ENCODE measurements at places on chromosomes 7 and 10.

GRCh38 chr7:123748171-123748733 is 551 bp downstream of the WASL start:
- DNase-seq, result no peak

DNA sequence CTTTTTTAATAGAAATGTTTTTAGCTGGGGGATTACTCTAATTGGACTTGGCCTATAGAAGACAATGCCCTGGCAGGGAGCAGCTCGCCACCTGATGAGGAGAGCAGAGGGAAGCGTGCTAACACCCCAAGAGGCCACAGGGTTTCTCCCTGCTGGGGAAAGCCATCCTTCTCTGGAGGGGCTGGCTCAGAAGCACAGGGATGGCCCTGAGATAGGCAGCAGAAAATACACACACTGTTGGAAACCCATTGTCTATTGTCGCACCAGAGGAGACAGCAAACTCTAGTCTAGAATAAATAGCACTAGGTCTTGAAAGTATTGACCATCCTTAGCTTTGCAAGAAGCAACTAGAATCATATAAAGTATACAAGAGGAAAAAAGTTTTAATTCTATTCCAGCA is 5.4 kb downstream of the COBL start:
- no peak for DNase-seq

DNA sequence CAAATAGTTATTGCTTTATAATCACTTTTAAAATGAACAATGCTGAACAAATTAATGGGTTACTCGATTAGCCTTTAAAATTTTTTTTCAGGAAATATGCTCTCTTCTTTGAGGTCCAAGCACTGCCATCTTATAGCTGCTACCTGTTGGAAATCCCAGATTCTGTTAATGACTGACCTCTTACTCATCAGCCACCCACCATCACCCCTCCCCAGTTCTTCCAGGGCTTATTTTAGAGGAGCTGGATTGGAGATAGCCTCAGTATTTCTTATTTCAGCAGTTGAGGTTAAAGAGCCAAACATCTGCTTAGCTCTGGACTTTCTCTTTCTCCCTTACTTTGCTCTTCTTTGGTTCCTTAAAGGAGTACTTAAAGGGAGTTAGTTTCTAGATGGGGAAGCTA is 420.0 kb downstream of the EXOC4 start:
- DNase-seq, result no peak

GRCh38 chr7:901388-902154 is 25.2 kb downstream of the GET4 start:
- peak; percentile 39 for DNase-seq

GRCh38 chr7:46630031-46630430 is 709.0 kb upstream of the IGFBP3 start:
- DNase-seq, result no peak

DNA sequence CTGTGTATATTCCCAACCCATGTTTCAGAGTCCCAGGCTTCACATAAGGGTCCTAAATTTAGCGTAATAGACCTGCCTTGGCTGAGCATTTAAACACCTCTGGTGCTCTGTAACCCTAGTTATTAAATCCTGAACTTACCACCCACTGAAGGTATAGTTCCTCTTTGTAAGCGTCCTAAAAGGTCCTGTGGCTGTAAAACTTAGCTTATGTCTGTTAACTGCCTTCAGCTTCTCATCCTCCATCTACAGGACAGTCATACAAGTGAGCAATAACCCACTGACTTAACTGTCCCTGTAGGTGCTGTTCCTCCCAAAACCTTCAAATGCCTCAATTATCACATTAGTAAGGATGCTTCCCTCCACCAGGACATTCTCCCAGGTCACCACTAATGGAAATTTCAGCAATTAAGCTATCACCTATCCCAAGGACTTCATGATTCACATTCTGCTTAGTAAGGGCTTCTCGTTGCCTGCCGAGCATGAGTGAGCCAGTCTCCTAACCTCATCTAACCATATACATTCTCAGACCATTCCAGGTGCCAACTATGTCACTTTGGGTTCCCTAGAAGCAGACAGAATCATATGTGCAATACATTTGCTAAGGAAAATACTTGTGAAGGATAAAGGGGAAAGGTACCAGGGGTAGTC is 55.8 kb downstream of the CASD1 start:
- DNase-seq, result no peak

DNA sequence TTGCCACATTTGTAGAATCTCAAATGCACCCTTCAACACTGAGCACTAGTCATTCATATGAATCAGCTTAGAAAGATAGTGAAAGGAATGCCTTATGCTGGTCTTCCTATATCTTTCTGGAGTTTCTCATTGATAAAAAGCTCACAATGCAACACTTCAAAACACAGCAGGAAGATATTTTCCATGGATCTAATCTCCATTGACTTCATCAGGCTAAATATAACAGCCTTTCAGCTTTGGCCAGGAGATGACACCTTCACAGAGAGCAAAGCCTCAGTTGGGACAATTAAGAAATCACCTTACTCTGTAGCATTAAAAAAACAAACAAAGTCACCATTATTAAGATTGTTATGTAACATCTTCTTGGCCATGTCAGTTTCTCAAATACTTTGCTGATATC is 6.7 kb downstream of the NRP1 start:
- no peak for DNase-seq

GRCh38 chr10:110491346-110491745 is 6.4 kb upstream of the DUSP5 start:
- no peak for DNase-seq

- DNase-seq, result no peak
Observed at GRCh38 chr10:96227206-96227605, 44.2 kb downstream of the BLNK start.

DNA sequence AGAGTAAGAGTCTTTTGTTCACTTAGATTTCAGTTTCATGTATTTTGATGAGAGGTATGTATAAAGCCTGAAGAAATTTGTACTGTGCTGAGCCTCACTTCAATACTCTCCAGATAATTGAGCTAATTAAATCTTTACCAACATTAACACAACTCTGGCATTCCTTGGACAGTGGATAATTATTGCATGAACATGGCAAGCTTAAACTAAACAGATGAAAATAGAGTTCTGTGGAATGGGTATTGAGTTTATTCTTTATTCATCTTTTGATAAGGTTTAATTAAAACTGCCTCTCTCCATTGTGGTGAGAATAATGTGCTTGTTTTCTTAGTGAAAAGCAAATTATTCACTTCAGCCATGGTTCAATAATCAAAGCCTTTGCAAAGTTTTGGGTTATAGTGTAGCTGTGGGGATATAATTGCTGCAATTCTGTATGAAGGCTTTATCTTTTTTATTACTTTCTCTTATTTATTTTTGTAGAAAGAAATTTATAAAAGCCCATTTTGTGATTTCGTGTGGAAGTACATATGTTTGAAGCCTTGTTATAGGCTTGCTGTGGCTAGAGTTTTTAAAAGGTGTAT is 126.4 kb upstream of the FZD1 start:
- DNase-seq, result no peak

DNA sequence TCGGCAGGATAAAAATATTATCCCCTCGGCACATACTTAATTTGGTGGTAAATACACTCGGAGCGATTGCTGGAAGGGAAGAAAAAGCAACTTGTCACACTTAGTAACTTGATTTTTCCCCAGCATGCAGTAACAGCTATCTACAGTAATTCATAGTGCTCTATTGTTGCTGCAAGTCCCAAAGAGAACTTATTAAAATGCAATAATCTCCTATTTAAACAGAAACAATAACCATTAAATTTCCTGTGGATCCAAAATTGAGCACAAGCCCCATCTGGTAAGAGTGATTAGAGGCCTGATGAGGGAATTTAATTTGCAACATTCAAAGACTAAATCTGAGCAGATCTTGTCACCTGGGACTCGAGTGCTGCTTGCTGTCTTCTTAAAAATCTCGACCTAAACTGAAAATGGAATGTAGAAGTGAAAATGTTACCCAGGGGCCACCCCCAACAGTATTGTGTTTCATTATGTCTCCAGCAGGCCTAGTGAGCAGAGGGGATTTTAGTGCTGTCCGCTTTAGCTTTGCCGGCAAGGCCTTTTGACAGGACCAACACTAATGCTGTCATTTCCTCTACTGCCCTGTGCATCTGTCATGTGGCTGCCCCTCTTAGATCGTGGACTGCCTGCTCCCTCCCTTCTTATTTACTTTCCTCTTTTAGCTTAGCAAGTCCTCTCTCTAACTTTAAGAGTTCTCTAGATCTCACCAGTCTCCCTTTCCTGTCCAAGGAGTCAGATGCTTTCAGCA is 639.7 kb downstream of the AUTS2 start:
- DNase-seq, result no peak

GRCh38 chr10:1291178-1292090 is 235.2 kb downstream of the WDR37 start:
- DNase-seq, result no peak

DNA sequence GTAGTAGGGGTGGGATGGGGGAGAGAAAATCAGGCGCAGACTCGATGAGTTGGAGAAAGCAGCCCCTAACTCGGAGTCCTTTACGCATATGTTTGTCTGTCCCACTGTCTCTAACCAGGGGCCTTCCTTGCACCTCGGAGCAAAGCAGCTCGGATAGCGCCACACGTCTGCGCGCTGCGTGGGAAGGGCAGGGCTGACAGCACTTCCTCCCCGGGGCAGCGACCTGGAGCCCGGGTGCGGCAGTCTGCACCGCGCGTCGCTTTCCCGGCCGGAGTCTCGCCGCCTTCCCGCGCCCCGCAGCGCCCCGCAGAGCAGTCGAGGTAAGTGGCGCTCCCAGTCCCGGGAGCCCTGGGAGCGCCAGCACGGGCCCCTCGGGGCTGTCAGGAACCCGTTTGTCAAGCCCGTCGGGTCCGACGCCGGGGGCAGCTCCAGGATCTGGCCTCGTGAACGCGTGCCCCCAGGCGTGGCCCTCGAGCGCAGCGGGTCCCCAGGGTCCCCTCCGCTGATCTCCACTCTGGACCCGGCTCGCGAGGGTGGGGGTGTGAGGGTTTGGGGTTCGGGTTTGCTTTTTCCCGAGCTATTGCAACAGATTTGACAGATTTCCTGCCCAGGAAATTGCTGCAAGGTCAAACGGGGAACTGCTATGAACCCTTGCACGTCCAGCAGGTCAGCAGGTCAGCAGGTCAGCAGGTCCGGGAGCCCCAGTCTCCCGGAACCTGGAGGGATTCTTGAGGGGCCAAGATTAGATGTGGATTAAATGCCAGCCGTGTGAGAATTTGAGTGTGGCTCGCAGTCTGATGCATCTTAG is 597 bp downstream of the APBB1IP start:
- peak; percentile 75 for DNase-seq

DNA sequence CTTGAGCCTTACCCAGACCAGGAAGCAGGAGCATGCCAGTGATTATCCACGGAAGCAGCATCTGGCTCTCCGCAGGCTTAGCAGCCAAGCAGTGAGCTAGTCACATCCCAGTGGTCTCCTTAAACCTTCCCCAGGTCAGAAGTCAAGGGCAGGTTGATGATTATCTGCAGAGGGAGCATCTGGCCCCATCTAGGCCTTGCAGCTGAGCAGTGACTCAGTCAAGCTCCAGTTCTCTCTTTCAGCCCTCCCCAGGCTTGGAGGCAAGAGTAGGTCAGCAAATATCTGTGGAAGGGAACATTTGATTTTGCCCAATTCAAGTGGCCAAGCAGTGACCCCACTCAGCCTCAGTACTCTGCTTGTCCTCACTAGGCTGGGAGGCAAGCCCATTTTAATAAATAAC is 61.6 kb downstream of the ANKRD7 start:
- DNase-seq, result no peak

- DNase-seq, result no peak
Observed at GRCh38 chr10:22934726-22935125, 6.9 kb downstream of the ARMC3 start.

GRCh38 chr10:46266306-46266985 is 20.4 kb upstream of the ANTXRL start:
- DNase-seq, result no peak

DNA sequence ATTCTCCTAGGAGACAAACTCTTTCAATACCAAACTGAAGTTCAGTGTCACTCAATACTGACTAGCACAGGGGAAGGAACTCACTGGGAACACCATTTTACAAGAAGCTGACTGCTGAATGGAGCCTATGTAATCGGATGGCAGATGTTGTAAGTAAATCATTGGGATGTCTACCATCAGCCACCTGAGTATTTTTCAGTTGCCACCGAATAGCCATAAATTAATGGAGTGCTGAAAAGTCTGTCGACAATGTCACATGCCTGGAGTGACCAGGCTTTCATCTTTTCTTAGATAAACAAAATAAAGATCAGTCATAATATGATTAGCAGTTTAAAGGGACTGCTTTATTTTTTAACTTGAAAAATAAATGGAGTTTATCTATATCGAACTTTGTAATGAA is 145.9 kb upstream of the SEMA3E start:
- no peak for DNase-seq

- peak; percentile 32 for DNase-seq
Observed at GRCh38 chr10:24952707-24953645, 570 bp upstream of the PRTFDC1 start.

DNA sequence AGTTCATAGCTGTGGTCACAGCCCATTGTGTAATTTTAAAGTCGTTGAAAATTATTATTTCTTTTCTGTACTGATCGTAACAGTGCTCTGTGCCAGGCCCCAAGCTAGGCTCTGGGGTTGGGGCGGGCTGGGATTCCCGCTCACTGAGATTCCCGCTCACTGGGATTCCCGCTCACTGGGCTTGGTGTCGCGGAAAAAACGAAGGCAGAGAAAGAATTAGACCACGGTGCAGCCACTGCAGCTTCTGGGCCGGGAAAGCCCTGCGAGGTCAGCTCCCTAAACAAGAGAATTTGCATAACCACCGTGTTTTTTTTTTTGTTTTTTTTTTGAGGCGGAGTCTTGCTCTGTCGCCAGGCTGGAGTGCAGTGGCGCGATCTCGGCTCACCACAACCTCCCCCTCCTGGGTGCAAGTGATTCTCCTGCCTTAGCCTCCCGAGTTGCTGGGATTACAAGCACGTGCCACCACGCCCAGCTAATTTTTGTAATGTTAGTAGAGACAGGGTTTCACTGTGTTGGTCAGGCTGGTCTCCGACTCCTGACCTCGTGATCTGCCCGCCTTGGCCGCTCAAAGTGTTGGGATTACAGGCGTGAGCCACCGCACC is 31.2 kb downstream of the FOXK1 start:
- no peak for DNase-seq

DNA sequence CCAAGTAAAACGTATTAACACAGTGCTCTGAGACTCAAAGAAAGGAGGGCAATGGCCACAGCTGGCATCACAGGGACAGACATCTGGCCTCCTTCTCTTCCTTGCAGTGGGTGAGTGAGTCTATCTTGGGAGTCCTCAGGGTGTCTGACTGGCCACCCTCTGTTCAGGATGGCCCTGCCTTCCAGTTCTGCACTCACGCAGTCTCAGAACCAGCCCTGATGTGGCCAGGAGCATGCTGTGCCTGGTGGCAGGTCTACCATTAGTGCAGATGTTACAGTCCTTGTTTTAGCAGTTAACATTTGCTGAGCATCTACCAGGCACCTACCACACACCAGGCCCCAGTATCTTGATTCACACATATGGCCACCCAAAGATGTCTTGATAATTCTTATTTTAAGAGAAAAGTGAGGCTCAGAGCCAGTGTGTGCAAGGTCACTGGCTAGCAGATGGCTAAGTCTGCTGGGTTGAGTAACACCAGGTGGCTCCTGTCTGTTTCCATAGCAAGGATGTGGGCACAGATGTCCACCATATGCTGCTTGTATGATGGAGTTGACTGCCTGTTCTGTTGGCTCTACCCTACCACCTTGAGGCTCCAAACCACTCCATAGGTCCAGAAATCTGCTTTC is 23.2 kb upstream of the ARHGAP22 start:
- DNase-seq, result no peak

- DNase-seq, result no peak
Observed at GRCh38 chr10:120453886-120454285, 3.1 kb upstream of the PLPP4 start.

All from stimulated activated CD4-positive, alpha-beta T cell treated with anti-CD3 and anti-CD28 coated beads, Interleukin-2, amount 100 ng/mL, for 4 hours (primary cell).